ENCODE measurements at places on chromosomes 7 and 10.
A peak's percentile ranks its signal among the peaks of the same experiment; 100 is the strongest.

- no peak for DNase-seq
Measured at GRCh38 chr7:30596721-30597120, 2.0 kb downstream of the GARS1 start.

- DNase-seq: peak; percentile 15
Measured at GRCh38 chr10:100697070-100697469, 48.3 kb upstream of the PAX2 start.

- DNase-seq: no peak
Measured at GRCh38 chr10:47077941-47078340, 166.7 kb downstream of the PTPN20 start.

DNA sequence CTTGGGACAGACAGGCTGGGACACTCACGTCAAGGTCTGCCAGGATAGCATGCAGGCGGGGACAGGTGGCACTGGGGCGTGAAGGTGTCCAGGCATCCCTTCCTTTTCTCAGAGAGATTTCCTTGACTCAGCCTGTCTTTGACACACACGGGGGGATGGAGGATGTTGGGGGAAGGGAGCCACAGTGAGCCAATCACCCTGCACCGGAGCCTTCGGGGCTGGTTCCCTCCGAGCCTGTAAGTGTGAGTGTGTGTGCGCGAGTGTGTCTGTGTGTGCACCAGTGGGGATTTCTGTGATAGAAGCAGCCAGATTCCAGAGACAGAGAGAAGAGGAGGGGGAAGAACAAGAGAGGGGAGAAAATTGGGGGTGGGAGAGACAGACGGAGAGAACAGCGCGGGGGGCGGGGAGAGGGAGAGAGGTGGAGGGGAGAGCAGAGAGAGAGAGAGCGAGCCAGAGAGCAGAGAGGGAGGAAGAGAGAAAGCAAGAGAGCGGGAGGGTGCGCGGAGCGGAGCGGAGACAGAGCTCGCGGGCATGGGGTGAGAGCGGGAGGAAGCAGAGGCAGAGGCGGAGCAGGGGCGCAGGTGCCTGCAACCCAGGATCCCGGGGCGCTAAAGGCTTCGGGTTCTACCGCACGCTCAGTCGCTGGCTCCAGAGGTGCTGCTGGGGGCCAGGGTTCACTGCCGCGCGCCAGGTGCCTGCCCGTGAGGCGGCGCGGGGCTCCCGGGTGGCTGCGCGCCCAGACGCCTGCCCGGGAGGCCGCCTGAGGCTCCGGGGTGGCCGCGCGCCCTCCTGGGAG is 466 bp upstream of the GPR26 start:
- no peak for DNase-seq

GRCh38 chr10:48582970-48583369 is 21.9 kb downstream of the ARHGAP22 start:
- no peak for DNase-seq

- no peak for DNase-seq
Measured at GRCh38 chr7:52586704-52587103, 448.7 kb upstream of the POM121L12 start.

DNA sequence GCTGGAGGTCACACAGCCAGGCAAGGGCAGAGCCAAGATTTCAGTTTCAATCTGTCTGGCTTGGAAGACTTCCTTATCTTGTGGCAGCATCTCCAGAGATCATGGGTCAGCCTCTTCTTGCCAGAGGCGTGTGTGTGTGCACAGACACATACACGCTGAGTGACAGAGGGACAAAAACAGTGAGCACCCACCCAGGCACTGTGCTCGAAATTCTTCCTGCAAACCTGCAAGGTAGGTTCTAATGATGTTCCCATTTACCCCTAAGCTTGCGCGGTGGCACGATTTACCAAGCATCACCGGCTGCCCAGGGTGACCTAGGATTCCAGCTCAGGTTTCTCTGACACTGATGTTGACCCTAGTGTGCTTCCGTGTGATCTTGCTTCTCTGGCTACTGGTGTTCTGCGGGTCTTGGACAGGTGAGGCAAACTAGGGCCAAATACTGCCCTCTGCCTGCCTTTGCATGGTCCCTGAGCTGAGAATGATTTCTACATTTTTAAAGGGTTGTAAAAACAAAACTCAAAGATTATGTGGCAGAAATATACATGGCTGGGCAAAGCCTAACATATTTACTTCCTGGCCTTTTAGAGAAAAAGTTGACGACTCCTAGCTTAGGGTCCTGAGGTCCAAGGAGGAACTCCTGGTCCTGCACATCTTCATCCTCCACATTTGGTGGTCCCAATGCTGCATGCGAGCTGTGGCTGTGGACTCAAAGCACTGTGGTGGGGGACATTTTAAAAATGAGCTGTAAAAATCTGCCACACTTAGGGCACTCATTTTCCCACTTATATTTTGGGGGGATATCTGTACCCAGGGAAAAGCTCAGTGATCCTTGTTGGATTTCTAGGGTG is 268.5 kb downstream of the RPS24 start:
- DNase-seq: no peak

GRCh38 chr7:7820409-7820808 is 102.0 kb upstream of the RPA3 start:
- DNase-seq: no peak

DNA sequence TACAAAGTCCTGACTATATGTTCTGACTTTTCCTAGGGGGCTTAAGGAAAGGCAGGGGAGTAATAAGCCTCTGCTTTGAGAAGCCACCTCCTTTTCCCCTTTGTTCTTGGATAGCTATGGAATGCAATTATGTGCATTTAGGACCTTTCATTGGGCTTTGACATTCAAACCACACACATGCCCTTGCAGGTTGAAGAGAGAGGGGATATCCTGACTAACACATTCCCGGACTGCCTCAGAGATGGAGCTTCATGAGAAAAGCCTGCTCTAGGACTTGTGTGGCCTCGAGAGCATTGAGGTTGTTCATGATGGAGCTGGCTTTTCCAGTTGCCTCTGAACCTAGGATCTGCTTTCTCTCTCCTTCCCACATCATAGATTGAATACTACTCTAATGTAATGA is 694.5 kb downstream of the LRMDA start:
- DNase-seq: no peak

GRCh38 chr7:148044173-148044572 is 546.4 kb upstream of the C7orf33 start:
- no peak for DNase-seq

GRCh38 chr7:29199776-29200175 is 5.2 kb downstream of the CHN2 start:
- no peak for DNase-seq

DNA sequence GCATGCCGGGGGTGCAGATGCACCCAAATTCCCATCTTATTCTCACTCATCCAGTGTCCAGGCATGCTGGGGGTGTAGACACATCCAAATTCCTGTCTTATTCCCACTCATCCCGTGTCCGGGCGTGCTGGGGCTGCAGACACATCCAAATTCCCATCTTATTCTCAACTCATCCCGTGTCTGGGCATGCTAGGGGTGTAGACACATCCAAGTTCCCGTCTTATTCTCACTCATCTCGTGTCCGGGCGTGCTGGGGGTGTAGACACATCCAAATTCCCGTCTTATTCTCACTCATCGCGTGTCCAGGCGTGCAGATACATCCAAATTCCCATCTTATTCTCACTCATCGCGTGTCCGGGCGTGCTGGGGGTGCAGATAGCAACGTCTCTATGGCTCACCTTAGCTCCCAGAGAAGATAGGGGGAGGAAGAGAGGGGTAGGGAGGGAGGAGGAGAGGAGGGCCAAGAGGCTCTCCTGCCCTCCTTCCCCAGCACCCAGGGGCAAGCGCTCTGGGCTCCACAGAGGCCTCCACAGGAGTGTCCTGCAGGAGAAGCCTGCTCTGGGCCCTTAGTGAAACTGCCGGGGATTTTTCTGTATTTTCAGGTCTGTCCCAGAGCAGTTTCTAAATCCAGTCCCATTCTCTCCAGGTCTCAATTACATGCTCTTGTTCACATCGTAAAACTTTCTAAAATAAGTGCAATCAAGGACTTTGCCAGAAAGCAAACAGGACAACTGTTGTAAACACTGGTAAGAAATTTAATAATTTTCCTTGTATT is 210.8 kb downstream of the DIP2C start:
- DNase-seq: no peak

DNA sequence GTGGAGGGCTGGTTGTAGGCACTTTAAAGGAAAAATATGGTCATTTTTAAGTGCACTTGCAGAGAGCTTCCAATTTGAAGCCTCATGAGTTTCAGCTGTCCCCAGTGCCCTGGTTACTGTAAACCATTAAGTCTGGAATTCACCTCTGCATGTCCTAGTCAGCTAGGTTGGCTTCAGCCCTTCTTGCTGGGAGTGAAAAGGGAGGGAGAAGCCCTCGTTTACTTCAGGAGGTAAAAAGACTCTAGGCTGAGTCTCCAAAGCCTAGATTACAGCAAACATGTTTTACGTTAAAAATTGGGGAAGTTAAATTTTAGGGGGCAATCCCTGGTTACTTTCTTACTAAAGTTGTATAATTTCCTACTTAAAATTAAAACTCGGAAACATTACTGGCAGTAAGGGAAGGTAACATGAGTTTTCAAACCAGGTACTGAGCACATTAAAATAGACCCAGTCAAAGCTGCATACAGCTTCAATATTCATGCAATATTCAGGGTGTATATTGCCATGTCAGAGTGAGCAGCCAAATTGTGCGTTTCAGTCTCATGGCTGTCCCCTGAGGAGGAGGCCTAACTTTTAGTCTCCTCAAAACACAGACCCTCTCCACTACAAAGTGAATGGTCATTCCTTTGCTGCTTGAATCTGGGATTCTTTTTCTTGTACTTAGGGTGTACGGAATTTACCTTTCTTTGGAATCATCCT is 156.7 kb downstream of the PRKG1 start:
- no peak for DNase-seq

DNA sequence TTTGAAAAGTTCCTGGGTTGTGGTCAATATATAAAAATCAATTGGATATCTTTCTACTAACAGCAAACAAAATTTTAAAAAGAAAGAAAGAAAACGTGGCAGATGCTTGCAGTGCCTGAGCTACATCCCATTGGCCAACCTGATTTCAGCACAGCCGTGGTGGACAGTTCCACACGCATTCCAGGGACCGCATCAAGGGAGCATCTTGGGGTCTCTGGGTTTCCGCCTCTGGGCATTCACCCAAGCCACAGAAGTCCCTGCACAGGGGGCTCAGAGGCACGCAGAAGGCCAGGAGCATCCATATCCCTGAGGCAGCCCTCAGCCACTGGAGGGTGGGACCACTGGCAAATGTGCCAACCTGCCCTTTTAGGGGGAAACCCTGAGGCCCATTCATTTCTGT is 254.5 kb upstream of the RNF32 start:
- peak; percentile 22 for DNase-seq

GRCh38 chr7:6618621-6619020 is 3.2 kb downstream of the ZNF853 start:
- DNase-seq: no peak

- DNase-seq: no peak
Measured at GRCh38 chr10:21797533-21797932, 206.0 kb downstream of the DNAJC1 start.

DNA sequence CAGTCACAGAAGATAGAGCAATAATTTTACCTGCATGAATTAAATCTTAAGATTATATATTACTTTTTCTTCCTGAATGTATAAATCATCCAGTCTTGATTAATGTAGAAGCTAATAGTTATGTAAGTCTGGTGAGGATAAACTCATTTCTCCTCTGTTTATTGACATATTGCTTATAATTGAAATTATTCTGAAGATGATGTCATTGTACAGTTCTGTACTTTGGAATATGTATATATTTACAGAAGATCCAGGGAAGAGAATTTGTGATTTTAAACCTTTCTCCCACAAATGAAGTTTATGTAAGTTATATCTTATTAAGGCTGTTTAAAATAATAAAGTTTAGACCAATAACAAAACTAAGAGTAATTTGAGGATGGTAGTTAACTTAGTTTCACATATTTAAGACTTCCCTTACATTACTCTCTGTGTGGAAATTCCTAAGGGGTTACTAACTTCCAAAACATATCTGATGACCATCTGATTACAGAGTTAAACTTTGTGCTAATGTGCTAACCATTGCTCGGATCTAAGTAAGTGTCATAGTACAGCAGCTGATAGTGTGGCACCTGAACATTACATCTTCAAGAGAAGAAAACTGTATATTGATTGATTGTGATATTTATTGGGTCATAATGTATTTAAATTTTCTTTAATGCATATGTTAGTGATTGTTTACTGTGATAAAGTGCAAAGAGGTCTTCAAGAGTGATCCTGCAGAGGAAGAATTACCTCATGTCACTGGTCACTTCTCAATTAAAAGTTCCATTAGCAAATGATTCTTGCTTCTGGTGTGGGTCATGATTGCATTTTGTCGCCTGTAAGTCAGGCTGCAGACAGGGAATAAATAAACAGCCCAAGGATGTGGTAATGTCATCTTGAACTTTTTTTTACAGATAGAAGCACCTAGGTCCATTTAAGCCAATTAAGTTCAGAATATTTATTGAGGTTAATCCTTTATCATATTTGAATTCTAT is 96.9 kb downstream of the UBE3C start:
- DNase-seq: no peak

GRCh38 chr7:70640266-70640833 is 491.6 kb upstream of the GALNT17 start:
- DNase-seq: no peak

- DNase-seq: no peak
Measured at GRCh38 chr7:2876031-2876731, 32.1 kb upstream of the GNA12 start.

DNA sequence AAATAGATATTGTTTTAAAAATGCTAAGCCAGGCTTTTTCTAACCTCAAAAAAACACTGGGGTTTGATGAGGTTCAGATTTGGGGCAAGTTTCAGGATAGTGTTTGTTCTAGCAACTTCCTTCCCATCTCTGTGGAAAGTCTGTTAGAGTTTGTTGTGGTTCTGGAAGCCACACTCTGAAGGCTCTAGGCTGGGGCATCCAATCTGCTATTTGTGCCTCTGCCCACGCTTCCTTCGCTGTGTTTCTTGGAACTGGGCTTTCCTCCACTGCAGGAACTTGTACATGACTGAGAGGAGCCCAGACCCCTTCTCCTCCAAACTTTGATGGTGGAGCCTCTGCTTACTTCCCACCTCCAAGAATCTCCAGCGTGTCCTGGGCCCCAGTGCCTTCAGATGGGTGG is 108.5 kb upstream of the SLC25A13 start:
- no peak for DNase-seq

DNA sequence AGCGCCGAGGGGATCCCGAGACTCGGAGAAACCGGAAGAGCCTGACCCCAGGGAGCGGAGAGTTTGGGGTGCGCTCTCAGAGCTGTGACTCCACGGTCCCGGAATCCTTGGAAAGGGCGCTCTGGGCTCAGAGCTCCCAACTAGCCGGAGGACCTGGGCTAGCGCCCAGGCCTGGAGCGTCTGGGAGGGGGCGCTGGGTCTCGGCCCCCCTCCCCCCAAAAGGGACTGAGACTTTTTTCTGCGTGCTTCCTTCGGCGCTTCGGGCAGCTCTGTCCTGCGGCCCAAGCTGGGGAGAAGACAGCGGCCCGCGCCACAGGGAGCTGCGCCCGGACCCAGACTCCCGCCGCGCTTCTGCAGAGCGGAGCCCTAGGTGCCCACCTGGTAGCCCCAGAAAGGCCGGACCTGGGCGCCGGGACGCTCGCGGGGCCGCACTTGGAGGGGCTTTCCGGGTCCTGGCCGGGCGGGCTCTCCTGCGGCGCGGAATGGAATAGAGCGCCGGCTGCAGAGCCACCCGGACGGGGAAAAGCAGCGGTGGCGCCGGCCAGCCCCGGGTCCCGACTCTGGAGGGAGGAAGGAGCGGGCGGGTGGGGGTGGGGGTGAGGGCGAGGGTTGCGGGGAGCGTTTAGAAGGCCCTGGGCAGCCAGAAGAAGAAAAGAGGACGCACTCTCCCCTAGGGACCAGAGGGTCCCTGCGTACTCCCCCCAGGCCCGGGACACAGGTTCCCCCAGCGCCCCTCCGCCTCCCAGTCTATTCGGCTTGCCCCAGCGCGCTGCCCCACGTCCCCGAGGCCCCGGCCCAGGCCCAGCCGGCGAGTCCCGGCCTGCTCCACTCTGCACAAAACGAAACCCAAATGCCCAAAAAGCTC is 4.7 kb downstream of the ZNF503 start:
- no peak for DNase-seq

- DNase-seq: no peak
Measured at GRCh38 chr7:26357799-26358151, 66.1 kb downstream of the SNX10 start.
